ENCODE measurements at places on chromosomes 1 and 21.

GRCh38 chr1:19087737-19088594, 122.1 kb downstream of the UBR4 start:
- DNase-seq = no peak
- H3K4me3 ChIP-seq = no peak overlapping the region
- no peak overlapping the region for H3K27ac ChIP-seq
- H3K36me3 ChIP-seq = no peaks in the 10 kb centered on the region
- H3K27me3 ChIP-seq = no peaks in the 10 kb centered on the region

- peaks cover 14% of the 10 kb centered on the region for H3K4me1 ChIP-seq
- no peak overlapping the region for H3K4me3 ChIP-seq
- no peaks in the 10 kb centered on the region for H3K36me3 ChIP-seq
- H3K27ac ChIP-seq = no peak overlapping the region
- DNase-seq = no peak
Measured at GRCh38 chr1:206672011-206672688, 12.6 kb upstream of the MAPKAPK2 start.

DNA sequence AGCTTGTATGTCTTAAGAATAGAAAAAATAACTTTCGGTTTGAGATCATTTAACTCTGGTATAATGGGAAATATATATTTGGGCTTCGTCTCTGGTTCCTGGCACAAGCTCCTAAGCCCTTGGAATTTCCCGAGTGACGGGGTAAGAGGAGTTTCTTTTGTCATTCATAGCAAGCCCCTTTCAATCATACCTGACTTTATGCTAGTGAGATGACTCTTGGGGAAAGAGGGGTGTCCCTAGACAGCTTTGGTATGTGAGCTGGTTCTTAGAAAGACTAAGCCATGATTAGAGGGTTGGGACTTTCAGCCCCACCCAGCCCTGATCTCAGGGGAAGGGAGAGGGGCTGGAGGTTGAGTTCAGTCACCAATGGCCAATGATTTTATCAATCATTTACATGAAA, 13.9 kb upstream of the MTARC1 start:
- no peak overlapping the region for H3K27ac ChIP-seq
- no peak for DNase-seq
- peaks cover 10% of the 10 kb centered on the region for H3K4me1 ChIP-seq
- no peak overlapping the region for H3K4me3 ChIP-seq
- no peaks in the 10 kb centered on the region for H3K27me3 ChIP-seq
- no peaks in the 10 kb centered on the region for H3K36me3 ChIP-seq

- peak; percentile 84 for DNase-seq
- H3K36me3 ChIP-seq = no peaks in the 10 kb centered on the region
- peaks cover 49% of the 10 kb centered on the region for H3K4me1 ChIP-seq
- H3K27me3 ChIP-seq = no peaks in the 10 kb centered on the region
- peak overlapping the region; percentile 69 for H3K27ac ChIP-seq
Measured at GRCh38 chr1:205375835-205376545, 19.3 kb upstream of the KLHDC8A start.

GRCh38 chr1:23601968-23602876, 42.9 kb upstream of the ID3 start:
- H3K4me1 ChIP-seq = no peaks in the 10 kb centered on the region
- H3K27me3 ChIP-seq = no peaks in the 10 kb centered on the region
- no peaks in the 10 kb centered on the region for H3K36me3 ChIP-seq
- H3K4me3 ChIP-seq = no peak overlapping the region
- H3K27ac ChIP-seq = no peak overlapping the region

DNA sequence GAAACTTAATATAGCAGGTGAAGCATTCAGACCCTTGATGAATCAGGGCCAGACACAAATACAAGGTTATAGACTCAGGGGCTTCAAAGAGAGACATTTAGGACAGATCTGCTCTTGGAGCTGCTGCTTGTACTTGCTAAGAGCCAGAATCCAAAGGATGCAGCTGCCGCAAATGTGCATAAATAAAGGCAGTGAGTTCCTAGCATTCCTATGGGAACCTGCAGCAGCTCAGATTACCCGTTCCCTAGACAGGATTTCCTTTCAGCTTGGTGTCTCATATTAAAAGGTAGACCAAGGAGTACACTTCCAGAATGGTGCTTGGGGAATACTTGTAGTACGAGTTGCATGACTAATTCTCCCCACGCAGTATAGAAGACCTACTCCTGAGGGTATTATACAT, 9.7 kb upstream of the LRRC53 start:
- H3K27me3 ChIP-seq = no peaks in the 10 kb centered on the region
- no peak overlapping the region for H3K27ac ChIP-seq
- no peaks in the 10 kb centered on the region for H3K36me3 ChIP-seq
- no peak overlapping the region for H3K4me3 ChIP-seq
- no peaks in the 10 kb centered on the region for H3K4me1 ChIP-seq

All from testis (tissue), 5 donors.